ENCODE measurements at places on chromosomes 1 and 21.

- DNase-seq = no peak
Measured at GRCh38 chr1:119428991-119429390, 14.0 kb downstream of the HSD3B2 start.

GRCh38 chr1:213658457-213658856, 329.3 kb upstream of the PROX1 start:
- DNase-seq = no peak

- DNase-seq = no peak
Measured at GRCh38 chr1:79693441-79694114, 687.0 kb upstream of the ADGRL4 start.

GRCh38 chr21:25986928-25987327, 183.6 kb downstream of the APP start:
- DNase-seq = no peak

DNA sequence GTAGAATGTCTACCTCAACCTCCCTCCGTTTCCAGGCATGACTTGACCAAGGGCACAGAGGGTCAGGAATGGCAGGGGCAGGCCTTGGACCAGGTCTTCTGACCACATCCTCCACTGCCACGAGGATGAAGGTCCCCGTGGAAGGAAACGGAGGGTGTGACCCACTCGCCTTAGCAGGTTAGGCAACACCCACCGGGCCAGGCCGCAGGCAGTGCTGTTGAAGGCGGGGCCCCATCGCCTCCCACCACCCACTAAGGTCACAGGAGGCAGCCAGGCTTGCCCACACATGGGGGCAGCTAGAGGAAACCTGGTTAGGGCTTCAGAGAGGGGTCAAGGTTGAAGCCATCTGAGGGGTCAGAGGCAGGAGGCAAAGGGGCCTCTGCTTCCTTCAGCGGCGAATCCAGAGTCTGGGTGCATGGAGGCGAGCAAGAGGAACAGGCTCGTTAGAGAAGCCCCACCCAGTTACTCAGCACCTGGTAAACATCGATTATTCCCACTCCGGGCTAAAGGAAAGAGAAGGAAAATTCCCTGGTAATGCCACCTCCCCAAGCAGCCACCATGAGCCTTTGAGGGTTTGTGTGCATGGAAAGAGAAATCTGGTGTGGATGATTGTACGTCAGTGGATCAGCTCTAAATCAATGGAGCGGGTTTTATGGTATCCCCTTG, 37.0 kb downstream of the RIPK4 start:
- no peak for DNase-seq

- no peak for DNase-seq
Measured at GRCh38 chr1:164804366-164804765, 245.4 kb downstream of the PBX1 start.

GRCh38 chr1:178688244-178688643, 36.8 kb upstream of the RALGPS2 start:
- DNase-seq = no peak

- DNase-seq = no peak
Measured at GRCh38 chr1:31509124-31510072, 66.9 kb upstream of the TINAGL1 start.

GRCh38 chr1:54819195-54819536, 18.0 kb upstream of the TTC22 start:
- no peak for DNase-seq

- no peak for DNase-seq
Measured at GRCh38 chr1:160971618-160972056, 17.0 kb upstream of the ITLN2 start.

DNA sequence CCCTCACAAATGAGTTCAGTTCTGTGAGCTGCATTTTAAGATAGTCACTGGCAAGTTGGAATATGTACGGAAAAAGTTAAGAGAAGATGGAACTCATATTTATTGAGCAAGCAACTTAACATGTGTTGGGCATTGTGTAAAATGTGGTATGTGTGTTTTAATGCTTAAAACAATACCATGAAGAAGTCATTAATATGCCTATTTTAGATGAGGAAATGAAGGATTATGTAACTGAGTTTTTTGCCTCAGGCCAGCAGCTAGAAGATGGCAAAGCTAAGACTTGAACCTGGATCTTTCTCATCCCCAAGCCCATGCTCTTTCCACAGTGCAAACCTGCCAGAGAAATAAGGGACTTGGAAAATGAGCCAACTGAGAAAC, 48.9 kb downstream of the SPATA46 start:
- DNase-seq = no peak

DNA sequence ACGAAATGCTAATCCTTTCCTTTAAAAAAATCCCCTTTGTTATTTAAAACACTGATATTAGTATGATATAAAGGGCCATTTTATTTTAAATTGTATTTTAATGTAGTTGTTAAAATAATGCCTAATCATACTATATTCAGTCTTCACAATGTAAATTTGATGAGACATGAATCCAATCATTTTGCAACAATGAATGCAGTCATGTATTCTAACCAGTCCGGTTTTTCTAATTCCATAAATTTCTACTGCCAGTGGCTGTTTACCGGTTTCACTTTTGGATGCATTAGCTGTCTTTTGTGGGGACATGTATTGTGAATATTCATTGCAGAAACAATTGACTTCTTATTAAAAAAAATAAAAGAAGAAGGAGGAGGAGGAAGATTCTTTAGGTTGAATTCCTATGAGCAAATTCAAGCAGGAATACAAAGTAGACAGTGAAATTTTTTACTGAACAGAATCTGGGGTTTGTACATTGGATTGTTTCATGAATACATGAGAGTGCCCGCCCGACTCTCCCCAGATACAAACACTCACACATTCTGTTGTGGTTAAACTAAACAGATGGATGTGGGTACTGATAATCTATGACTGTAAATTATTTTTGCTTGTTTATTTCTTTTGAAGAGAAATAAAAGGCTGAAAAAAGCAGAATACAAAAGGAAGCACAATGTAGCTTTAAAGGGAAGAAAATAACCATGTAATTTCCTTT, 624.8 kb upstream of the PTBP2 start:
- no peak for DNase-seq

DNA sequence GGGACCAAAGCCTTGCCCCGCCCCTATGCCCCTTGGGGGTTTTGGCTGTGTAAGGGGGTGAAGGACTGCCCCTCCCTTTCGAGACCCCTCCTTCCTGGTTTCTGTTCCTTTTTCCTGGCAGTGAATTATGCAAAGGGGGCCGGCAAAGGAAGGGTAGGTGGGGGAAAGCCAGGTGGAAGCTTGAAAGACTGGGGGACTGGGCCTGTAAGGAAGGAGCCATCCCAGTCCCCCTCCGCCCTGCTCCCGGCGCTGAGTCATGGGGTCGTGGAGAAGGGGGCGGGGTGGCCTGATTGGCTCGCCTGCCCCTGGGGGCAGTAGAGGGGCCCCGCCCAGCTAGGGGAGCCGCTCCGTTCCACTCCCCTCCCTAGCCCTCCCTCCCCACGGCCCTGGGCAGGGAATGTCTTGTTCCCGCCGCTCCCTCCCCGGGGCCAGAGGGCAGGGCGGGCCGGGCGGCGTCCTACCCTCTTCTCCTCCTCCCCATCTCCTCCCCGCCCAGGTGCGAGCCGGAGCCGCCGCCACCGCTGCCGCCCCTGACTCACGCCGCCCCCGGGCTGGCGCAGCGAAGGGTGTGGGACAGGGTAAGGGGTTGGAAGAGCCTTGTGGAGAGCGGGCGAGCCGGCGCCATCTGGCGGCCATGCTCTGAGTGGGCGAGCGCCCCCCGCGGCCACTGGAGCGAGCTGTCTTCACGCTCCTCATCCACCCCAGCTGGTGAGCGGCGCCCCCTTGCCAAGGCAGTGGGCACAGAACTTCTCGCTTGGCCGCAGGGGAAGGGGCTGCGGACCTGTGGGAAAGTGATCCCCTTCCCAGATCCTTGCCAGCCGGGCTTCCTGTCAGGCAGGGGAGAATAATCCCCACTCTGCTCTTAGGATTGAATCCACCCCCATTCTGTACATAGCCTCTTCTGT, 14.7 kb downstream of the ZBTB7B start:
- DNase-seq = peak; percentile 41

DNA sequence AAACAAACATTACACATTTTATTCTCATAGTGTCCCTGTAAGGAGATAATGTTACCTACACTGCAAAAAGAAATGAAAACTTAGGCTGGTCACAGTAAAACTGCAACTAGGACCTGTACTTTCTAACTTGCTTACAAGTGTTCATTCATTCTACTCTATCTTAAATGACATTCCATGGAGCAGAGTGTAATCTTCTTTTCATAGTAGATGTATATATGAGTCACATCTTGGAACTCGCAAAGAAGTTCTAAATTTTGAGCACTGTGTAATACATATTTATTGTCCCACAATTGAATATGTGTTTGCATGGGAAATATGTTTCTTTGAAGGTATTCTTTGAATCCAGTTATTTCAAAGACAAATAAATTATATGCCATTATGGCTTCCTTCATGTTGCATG, 1258.5 kb upstream of the ADGRL2 start:
- no peak for DNase-seq

GRCh38 chr1:32201011-32201855, 838 bp downstream of the CCDC28B start:
- DNase-seq = no peak

DNA sequence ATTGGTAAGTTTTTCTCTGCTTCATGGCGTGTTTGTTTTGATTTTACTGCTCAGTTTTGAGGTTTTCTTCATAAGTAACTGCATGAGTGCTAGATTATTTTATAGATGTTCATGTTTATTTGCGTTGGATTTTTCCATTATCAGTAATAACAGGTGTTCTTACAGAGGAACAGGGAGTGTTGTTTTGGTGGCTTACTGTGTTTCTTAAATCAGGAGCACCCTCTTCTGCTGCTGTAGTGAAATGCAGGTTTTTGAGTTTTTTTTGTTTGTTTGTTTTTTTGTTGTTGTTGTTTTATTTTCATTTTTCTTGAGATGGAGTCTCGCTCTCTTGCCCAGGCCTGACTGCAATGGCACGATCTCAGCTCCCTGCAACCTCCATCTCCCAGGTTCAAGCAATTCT, 32.6 kb downstream of the CTBS start:
- no peak for DNase-seq

GRCh38 chr1:110634086-110634454, 27.9 kb upstream of the KCNA2 start:
- no peak for DNase-seq

DNA sequence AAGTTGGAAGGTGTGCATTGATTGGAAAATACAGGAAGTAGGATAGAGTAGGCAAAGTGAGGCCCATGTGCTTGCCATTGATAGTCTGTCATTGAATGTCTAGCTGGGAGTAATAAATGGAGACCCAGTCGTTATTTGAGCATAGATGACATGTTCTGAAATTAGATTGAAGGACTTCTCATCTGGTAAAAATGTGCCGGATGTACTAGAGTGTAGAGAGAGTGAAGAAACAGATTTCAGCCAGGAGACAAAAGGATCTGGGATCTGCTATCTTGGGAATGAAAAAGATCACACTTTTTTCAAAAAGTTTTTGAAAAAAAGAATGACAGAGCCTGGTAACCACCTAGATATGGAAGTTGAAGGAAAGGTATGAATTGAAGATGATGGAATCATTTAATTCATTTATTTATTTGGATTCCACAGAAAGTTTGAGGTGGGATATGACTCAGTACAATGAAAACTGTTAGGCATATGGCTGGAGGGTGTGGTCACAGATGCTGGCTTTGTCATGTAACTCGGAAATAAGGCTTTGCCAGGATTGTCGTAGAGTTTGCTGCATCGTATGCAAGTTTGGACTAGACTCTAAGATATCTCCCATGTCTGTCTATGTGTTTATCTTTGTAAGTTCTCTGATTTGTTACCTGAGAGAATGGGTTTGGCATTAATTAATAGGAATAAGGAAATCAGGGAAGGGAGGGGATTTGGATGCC, 137.1 kb downstream of the PBX1 start:
- no peak for DNase-seq

DNA sequence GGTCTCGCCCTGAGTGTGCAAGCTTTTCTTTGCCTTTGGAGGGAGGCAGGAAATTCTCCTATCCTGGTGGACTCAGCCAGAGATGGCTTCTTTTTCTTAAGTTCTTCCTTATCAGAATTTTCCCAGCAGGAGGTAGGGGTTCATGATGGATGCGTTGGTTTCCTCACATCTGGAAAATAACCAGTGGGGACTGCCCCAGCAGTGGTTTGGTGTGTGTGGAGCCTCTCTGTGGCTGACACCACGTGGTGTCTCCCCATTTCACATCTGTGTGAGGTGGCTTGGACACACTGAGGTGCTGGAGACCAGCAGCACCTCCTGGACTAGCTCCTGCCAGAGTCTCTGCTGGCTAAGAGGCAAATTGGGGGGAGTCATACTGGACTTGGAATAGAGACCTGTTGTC, 32.6 kb downstream of the B3GALT5 start:
- DNase-seq = no peak

GRCh38 chr21:26125433-26126167, 45.0 kb downstream of the APP start:
- DNase-seq = no peak

- DNase-seq = no peak
Measured at GRCh38 chr21:26061437-26061836, 109.1 kb downstream of the APP start.

GRCh38 chr1:27726173-27727044, 648 bp downstream of the FAM76A start:
- DNase-seq = peak; percentile 4

- DNase-seq = no peak
Measured at GRCh38 chr1:87393445-87394085, 64.9 kb downstream of the LMO4 start.

DNA sequence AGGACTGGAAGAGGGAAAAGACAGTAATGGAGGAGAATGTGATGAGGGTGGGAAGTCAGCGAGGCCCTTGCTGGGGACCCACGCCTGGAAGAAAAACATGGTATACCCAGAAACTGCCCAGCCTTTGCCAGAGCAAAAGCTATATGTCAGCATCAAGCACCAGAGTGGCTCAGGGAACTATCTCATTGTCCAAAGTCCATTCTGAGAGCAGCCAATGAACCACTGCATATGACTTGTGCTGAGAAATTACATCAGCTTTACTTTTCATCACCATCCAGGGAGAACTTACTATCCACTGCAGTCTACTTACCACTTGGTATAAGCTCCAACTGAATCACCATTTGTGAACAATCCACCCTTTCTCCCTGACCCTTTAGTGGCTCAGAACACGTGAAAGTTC, 148.1 kb downstream of the TTLL7 start:
- DNase-seq = no peak

DNA sequence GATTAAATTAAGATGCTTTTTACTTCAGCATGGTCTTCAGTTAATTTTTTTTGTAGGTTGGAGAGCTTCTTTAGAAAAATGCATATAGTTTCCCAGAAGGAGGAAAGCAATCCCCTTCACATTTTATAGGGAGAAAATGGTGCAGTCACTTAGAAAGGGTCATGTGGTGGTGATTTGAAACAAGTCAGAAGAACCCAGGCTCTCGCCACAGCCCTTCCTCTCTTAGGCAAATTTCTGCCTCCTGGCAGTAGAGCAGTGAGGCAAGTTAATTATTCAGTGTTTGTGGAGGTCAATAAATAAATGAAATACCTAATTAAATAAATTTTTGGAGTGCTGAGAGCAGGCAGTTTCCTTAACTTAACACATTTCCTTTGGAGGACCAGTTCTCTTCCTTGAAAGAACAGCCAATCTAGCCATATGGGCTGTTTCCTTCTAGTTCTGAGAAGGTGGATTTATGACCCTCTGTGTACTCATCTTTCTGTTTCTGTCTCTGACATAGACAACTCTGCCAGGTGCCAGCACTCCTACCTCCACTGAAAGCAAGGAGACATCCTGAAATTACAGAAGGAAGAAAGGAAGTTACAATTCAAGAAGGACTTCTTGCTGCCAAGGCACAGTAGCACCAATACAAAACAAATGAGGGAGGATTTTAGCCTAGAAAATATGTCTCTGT, 19.0 kb upstream of the POGZ start:
- DNase-seq = no peak

GRCh38 chr21:41037936-41038335, 130.0 kb upstream of the BACE2 start:
- no peak for DNase-seq

GRCh38 chr1:44608141-44608540, 66.1 kb downstream of the TMEM53 start:
- DNase-seq = no peak
